ENCODE measurements at places on chromosomes 11 and 22.
A peak's percentile ranks its signal among the peaks of the same experiment; 100 is the strongest.

DNA sequence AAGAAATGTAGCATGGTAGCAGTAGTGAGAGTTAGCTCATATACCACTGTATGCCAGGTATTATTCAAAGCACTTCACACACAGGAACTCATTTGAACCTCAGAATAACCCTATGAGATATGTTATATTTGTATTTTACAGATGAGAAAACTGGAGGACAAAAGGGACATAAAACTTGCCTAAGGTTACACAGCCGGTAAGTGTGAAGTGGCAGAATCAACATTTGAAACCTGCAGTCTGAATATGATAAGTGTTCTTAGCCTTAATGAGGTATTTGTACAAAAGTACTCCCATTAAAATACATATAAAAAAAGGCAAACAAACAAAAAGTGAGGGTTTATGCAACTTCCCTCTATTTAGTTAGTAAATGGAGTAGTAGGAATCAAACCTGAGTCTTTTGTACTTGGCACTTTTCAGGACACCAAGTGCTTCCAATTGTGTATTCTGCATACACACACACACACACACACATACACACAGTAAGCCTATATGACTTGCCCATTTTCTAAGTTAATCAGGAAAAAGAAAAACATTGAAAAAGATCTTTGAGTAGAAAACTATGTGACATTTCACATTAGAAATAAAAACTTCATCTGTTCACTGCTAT lies 223.9 kb upstream of the FOLH1 start:
- no peak for DNase-seq

DNA sequence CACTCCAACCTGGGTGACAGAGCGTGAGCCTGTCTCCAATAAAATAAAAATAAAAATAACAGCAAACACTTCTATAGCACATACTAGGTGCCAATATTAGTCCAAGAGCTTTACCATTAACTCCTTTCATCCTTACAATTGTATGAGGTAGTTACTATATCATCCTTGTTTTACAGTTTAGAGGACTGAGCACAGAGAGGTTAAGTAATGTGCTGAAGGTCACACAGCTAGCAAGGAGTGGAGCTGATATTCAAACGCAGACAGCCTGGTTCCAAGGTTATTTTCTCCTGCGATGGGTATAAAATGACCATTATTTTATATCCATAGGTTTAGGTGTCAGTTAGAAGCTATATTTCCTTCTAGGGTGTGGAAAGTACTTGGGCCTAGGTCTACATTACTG lies 80.7 kb upstream of the LMO1 start:
- no peak for DNase-seq

GRCh38 chr22:43928468-43928867 lies 4.9 kb downstream of the PNPLA3 start:
- no peak for DNase-seq

DNA sequence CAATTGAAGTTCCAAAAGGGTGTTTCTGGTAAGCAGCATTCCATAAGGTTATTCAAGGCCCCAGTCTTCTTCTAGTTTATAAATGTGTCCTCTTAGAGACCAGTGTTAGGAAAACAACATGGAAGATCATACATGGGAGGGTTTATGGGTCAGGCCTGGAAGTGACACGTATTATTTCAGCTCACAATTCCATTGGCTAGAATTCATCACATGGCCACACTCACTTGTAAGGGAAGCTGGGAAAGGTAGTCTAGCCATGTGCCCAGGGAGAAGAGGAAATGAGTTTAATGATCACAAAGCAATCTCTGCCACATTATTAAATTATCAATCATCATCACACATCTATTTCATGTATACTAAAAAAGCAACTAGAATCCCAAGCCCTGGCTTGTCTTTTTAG lies 181.7 kb upstream of the TBCEL start:
- no peak for DNase-seq

DNA sequence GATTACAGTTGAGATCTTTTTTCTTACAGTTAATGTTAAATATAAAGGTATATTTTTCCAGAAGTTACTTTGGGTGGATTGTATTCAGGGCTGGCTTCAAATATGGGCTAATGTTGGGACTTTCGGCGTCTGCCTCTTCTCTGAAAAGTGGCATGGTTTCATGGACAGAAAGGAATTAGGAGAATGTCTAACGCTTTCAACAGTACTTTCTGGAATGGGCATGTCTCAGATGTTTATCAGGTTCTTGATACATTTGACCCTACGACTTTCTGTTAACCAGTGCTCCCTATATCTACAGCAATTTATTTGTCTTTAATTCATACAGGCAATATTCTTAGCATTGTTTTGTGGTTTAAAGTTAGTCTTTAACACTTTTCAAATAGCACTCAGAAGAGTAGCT lies 33.7 kb downstream of the ZC3H12C start:
- peak; percentile 27 for DNase-seq

- DNase-seq = peak; percentile 51
These were observed 116.9 kb downstream of the SOX6 start for GRCh38 chr11:16239141-16240105.

DNA sequence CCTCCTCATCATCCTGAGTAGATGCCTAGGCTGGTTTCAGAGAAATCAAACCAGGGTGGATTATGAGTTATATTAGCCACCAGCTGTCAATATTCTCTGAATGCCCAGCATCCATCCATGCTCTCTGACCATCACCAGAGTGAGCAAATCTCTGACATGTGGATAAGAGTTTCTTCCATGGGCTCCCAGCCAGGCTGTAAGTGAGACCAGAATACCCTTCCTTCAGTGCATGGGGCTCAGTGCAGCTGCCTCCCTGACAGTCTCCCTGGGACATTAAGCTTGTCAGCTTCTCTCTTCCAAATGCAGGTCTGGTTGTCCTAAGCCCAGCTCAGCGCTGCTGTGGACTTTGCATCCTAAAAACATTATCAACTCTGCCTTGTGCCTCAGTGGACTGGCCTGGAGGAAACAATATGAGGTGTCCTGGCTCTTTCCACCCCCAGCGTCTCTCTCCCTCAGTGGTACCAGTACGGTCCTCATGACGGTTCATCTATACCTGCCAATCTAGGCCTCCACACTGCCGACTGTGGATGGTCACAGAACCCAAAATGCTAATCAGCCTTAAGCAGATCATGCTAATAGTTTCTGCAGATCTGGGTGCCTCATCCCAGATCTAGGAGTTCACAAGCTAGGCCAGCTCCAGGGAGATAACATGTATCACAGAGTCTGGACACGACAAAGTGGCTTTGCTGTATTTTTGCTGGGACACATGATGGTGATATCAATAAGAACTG lies 41.6 kb upstream of the PRAME start:
- no peak for DNase-seq

DNA sequence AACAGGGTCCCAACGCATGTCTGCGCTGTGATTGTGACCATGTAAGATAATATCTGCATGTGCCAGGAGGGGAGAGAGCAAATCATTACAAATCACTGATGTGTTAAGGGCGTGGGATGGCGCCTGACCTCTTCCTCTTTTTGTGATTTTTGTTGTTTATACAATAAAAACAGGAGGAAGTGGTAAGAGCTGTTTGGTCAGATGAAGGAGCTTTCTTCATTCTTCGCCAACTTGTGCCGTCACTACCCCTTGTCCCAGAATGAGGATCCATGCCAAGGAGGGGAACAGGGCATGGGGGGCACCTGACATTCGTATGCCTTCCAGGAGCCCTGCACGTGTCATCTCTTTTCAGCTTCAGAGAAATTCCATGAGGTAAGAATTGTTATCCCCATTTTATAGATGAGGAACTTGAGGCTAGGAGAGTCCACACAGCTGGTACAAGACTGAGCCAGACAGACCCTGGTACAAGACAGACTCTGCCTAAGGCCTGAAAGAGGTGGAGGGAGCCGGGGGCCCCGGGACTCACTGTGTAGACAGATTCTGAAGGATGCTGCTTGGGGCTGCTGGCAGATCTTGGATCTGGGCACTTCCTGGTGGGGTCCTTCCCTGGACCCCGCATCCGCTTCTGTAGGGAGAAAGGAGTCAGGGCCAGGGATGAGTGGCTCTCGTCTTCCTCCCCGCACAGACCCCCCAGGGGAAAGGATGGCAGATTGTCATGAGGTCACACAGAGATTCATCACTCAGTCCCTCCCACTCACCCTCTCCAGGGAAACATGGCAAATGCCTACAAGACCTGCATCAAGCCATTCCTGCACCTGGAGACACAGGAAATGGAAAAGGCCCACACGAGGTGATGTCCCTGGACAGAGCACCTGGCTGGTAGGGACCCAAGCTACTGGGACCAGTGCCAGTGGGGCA lies 34.6 kb downstream of the NFAM1 start:
- DNase-seq = no peak

- DNase-seq = no peak
These were observed 2.7 kb downstream of the B4GALNT4 start for GRCh38 chr11:371716-372590.

- DNase-seq = no peak
These were observed 5.9 kb downstream of the EFEMP2 start for GRCh38 chr11:65866509-65867283.

DNA sequence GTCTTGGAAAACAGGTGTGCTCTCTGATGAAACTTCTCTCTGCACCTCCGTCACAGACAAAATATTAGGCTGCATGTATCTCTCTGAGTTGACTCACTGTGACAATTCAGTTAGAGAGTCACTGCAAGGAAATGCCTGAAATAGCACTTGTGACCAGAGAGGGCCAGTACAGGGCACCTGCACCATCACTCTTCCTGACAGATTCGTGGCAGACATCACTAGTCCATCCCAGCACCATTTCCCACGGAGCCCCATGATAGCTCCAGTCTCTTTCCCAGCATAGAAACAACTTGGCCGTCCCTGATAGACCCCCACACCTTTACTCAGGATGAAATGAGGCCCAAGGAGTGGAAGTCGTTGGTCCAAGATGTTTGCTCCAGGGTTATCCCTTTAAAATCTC lies 73.3 kb upstream of the ISX start:
- DNase-seq = no peak

GRCh38 chr11:64060861-64061444 lies 25.2 kb downstream of the FLRT1 start:
- peak; percentile 43 for DNase-seq

GRCh38 chr11:10379022-10379421 lies 74.1 kb downstream of the ADM start:
- peak; percentile 45 for DNase-seq

GRCh38 chr11:7467652-7468051 lies 17.7 kb upstream of the OLFML1 start:
- DNase-seq = no peak

- no peak for DNase-seq
These were observed 41.2 kb downstream of the SNX19 start for GRCh38 chr11:130874955-130875531.

- DNase-seq = peak; percentile 52
These were observed 13.7 kb downstream of the CYP2D6 start for GRCh38 chr22:42116848-42117424.

DNA sequence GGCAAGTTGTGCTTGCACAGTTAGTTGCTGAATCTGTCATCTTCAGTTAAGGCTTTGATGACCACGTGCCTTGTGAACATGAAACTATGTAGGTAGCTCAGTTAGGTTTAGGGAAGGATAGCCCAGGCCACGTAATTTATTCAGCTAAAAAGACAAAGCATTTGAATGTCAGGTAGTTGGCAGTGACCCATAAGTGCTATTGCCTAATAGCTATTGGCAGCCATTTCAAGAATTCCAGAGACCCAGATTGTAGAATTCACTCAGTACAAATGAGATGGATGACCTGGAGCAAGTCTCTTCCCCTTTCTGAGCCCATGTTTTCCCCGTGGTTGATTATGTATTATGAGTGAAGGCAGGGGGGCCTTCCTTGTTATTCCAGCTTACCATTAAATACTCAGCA lies 265.3 kb upstream of the ANO5 start:
- no peak for DNase-seq

- no peak for DNase-seq
These were observed 255.9 kb downstream of the FAT3 start for GRCh38 chr11:92480499-92480898.

DNA sequence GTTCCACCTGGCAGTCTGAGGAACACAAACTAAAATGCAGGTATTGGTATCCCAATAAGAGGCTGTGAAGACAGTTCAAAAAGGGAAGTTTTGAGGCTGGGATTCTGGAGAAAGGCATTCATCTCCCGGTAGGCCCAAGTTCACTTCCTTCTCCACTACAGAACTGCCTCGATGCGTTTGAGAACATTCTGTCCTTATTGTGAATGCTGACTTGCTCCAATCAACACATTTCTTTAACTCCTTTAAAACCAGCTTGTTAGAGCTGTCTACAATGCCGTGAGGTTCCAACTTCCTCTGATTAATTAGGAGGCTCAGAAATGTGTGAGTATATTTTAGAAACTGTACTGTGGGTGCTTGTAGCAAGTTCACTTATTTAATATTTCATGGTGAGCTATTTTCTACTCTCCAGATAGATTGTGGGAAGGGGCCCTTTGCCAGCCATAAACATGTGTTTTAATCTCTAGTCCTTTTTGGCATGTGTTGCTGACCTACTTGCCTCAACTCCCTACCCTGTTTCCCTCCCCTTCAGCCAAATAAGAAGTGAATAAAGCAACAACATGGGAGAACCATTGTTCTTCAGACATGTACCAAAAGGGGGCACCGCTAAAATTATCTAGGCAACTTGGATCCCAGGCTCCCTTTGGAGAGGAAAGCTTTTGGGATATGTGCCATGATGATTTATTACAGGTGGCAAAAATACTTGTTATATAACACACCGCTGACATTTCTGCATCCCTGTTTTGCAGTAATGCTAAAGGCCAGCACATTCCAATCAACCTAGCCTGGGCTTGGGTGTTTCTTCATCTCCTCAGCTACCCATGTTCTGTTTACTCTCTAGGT lies 245.6 kb downstream of the BLID start:
- no peak for DNase-seq

DNA sequence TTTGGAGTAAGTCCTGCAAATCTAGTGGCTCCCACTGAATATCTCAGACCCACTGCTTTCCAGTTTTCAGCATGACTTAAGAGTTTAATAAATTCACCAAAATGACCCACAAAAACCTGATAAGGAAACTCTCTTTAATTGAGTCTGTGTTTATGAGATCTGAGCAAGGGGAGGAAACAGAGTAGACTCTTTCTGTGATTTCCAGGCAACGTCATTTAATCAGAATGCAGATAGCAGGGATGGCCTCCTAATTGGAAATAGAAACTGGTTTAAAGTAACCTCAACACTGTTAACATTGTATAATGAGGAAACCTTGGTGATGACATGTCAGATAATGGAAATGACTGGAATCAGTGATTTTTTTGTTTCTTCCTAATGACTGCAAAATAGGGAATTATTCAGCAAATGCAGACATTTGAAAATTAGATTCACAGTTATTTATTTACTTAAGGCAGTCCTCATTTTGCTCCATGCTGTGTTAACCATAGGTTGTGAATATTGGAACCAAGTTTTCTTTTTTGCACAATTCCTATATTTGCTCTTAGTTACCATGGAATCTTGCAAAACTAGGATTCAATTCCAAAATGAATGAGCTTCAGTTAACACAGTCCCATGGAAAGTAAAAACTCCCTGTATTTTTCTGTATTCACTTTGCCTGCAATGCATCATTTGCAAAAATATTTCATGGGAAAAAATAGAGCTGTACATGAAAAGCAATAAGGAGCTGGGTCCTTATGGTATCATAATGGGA lies 1324.5 kb downstream of the LRRC4C start:
- DNase-seq = peak; percentile 31

All from mesenchymal stem cell (in vitro differentiated cells and primary cell).